Stimulated activated CD4-positive, alpha-beta T cell treated with anti-CD3 and anti-CD28 coated beads, Interleukin-4, amount 100 ng/mL, for 1 hour (primary cell): ENCODE measurements at places on chromosomes 5 and 9.

- DNase-seq, result no peak
Observed at GRCh38 chr9:73206851-73207250, 55.2 kb downstream of the ANXA1 start.

- DNase-seq, result peak; percentile 16
Observed at GRCh38 chr9:104927216-104927911, 591 bp downstream of the ABCA1 start.

DNA sequence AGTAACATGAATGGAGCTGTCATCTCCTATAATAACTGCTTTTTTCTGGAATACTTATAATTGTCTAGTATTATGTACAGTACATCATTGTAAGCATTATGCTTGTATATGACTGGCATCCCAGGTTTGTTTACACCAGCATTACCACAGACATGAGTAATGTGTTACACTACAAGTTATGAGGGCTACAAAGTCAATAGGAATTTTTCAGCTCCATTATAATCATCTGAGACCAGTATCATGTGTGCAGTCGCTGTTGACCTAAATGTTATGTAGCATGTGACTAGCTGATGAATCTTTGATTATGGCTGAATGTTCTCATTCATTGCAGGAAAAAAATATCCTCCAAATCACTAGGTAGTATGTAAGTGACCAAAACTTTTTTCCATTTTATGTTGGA, 2.2 kb downstream of the ZCCHC9 start:
- no peak for DNase-seq

- DNase-seq, result no peak
Observed at GRCh38 chr9:129575818-129576217, 45.1 kb downstream of the C9orf50 start.

GRCh38 chr5:170336065-170336464, 38.5 kb upstream of the LCP2 start:
- DNase-seq, result no peak

DNA sequence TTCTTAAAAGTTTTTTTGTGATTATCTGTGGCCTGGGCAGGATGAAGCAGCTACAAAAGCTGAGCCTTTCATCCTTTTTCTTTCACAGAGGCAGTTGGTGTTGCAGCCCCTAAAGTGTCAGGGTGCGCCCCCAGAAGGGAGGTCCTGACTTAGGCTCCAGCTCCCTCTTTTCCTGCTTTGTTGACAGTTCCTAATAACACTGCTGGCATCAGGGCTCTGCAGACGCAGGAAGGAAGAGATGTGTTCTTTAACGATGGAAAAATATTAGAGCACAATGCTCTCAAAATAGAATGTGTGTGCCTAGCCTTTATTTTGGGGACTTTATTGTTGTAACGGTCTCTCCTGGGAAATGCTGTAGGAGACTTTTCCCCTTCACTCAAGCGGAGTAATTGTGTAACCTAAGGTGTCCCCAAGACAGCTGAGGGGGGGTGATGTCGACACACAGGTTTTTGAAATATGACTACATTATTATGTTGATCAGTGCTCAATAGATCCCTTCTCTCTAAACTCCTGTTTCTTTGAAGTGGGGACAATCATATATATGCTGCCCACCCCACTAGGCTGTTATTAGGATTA, 135.6 kb downstream of the SEMA6A start:
- DNase-seq, result no peak

DNA sequence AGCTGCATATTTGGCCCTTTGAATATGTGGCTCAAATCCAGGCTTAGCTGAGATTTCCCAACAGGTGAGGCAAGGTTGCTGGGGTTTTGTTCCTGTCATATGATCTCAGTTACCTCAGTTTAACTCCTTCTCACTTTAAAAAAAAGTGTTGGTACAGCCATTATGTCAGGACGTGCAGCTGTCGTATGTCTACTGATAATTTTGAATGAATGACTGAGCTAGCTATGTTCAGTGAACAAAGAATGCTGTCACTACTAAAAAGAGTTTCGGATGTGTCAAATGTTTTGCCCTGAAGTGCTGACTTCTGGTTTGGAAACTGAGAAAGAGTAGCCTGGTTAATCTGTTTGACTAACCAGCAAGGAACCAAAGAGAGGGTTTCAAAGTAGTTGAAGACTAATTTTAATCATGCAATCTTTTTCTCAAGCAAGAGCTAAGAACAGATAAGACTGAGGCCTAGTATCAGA, 106.3 kb upstream of the NR3C1 start:
- DNase-seq, result no peak

GRCh38 chr5:116038817-116039216, 6.5 kb downstream of the ARL14EPL start:
- DNase-seq, result no peak

DNA sequence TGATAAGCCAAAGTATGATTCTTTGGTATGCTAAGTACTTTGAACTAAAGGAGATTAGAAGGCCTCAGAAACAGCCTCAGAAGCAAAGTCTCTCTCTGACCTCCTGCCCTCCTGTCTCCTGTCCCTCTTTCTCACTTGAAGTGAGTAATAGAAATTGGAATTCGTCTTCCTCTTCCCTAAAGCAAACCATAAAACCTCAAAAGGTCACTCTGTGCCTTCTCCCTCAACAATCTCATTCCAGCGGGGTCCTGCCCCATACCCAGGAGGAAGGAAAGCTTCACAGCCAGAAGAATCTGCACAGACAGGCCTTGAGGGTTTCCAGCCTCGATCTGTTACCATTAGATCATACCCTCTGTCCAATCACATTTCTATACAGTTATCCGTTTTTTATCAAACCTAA, 87.8 kb downstream of the HAPLN1 start:
- DNase-seq, result no peak

DNA sequence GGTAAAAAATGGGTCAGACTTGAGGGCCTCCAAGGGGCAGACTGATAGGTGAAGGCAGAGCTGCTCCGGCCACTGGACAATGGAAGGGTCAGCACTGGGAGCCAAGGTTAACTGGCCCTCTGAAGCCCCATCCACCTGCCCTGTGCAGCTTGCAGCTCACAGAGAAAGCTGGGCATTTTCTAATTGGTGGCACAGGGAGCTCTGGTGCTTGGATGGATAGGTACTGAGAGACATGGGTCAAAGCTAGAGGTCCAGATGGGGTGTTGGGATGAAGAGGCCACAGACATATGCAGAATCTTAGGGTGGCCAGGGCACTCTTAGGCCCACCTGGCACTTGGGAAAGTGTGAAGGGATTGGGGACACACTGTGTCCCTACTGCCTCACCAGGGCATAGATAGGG, 29.5 kb upstream of the SARDH start:
- DNase-seq, result no peak

- DNase-seq, result no peak
Observed at GRCh38 chr5:34057118-34057517, 14.1 kb upstream of the C1QTNF3 start.

GRCh38 chr9:93306579-93307091, 122.7 kb downstream of the WNK2 start:
- DNase-seq, result no peak

DNA sequence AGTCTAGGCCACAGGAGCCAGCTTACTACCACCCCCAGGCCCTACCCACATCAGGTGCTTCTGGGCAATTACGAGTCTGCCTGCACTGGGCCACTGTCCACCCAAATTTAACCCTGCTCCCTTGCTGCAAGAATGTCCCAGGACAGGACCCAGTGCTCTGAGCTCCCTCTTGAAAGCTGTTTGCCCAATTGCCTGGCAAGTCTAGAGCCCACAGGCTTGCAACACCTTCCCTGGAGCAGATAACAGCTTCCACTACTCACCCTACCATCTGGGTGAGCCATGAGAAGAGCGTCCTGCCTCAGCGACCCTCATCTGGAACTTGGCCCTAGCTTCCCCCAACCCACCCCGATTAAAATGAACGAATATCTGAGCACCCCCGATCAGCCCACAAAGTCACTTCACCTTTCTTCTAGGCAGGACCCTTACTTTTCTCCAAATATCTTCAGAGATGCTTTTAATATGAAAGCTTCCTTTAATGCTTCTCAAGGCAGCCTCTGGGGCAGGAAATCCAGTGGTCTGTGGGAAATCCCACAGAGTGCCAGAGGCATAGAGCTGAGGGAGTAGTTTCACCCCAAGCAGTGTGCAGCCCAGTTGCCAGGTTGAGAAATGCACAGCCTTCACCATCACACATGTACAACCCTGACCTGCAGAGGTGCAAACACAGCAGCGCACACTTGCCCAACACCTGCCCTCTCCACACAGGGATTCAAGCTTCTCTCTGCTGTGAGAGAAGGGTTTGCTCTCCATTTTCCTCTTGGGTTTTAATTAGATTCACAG, 10.6 kb downstream of the ACSL6 start:
- no peak for DNase-seq

DNA sequence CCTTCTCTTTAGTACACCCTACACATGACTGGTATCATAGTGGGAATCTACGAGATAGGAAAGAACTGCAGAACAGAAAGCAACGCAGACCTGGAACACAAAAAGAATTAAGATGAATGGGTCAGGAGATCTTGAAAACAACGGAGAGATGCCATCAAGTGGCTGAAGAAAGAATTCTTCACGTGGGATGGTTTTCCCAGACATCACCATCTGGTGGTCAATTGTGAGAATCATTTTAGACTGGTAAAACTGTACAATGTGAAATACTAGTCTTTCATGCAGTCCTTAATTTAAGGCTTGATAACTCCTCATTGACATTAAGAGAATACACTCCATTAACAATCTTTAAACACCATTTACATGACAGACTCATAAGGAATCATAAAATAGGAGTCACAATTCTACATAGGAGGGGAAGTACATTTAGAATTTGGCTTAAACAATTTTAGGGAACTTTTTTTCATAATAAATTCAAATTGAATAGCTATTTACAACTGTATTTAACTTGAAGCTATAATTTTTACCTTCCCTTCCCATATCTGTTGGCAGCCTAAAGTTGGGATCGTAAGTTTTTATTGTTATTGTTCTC, 128.4 kb upstream of the TRPM3 start:
- no peak for DNase-seq

- DNase-seq, result no peak
Observed at GRCh38 chr9:16591092-16591491, 279.4 kb downstream of the BNC2 start.

GRCh38 chr5:159227452-159227851, 18.1 kb upstream of the RNF145 start:
- DNase-seq, result no peak

GRCh38 chr5:9430306-9430705, 115.6 kb downstream of the SEMA5A start:
- DNase-seq, result no peak

DNA sequence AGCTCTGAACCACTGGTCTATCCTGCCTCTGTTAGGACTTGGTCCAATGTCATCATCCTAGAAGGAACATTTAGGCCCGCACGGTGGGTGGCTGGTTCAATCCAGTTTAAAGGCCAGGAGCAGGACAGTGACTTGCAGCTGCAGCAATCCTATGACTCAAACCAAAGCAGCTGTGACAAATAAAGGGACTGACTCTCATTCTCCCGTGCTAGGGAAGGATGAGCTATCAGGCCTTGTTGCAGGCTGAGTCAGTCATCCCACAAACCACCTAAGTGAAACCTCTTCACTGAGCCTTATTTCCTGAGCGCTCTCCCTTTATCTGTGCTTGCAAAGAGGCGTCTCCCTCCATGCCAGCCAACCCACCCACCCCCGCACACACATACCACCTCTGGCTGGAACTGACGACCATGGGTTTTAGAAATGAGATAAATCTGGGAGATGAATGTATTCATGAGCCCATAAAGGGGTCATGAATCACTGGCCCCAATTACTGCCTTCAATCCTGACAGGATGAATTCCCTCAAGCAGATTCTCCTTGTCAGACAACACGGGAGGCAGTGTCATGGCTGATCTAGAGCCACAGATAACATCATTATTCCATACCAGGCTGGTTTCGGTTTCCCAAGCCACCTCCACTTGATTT, 93.4 kb downstream of the KCNIP1 start:
- DNase-seq, result no peak

- no peak for DNase-seq
Observed at GRCh38 chr5:43182421-43182820, 9.6 kb upstream of the NIM1K start.

DNA sequence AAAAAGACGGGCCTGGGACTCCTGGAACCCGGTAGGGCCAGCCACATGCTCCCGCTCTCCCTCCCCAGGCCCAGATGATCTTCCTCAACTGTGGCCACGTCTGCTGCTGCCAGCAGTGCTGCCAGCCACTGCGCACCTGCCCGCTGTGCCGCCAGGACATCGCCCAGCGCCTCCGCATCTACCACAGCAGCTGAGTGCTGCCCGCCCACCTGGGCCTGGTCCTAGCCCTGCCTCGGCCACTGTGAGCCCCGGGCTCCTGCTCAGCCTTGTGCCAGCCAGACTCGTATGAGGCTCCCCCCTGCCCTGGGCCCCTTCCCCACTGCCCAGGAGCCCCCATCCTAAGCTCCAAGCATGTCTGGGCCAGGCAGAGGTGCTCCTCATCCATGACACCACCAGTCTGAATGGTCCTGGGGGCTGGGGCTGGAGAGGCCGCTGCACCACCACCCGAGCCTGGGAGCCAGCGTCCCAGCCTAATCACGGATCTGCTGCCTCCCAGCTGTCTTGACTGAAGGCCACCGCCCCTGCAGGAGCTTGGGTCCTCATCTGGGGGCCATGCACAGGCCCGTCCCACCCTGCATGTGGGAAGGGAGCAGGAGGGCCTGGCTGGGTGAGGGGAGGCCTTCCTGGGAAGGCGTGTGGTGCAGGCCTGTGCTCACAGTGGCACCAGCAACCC, 51.5 kb downstream of the LRSAM1 start:
- no peak for DNase-seq

- DNase-seq, result no peak
Observed at GRCh38 chr5:11904265-11904906, at the start of gene CTNND2. Gene CTNND2, minus strand, starts transcription at chr5:11904446. Its CDS starts 593 bp downstream, at chr5:11903853.

DNA sequence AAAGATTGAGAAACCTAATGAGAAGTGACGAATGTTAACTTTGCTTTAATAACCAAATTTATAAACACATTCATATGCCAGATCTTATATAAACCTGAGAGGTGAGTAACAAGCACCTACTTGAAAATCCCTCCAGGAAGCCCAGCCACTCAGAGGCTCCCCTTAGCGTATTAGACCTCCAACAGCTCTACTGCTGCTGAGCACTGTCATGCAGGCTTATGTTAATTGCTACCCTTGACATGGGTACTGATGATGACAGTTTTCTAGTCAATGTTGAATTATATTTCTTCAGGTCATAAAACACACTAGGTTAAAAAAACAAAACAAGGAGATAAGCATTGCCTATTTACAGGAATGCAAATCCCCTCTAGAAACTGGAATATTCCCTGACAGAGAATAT, 161.2 kb downstream of the MPDZ start:
- no peak for DNase-seq

GRCh38 chr5:13464532-13465193, 479.8 kb downstream of the DNAH5 start:
- DNase-seq, result no peak

DNA sequence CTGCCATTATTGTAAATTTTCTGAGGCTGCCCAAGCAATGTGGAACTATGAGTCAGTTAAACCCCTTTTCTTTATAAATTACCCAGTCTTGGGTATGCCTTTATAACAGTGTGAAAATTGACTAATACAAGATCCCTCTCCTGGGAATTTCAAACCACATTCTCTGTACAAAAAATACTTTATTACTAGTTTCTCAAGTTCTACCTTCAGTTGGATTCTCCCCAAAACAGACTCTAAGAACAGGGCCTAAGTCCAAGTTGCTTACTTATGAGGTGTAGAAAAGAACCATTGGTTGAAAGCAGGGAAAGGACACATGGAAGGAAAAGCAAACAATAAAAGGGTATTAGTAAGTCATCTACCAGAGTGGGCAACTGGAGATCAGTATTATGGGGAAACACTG, 343.2 kb downstream of the TMEM232 start:
- DNase-seq, result no peak
